ENCODE measurements at places on chromosomes 7 and 10. TPM values are rescaled to one million over a fixed set of nuclear protein-coding genes. Genes with fewer than 3 reads are reported as not detected.

- no peak for DNase-seq
These were observed 135.0 kb downstream of the MBL2 start for GRCh38 chr10:52637592-52637991.

Gene ZCWPW1
- polyA plus RNA-seq: 6.5 TPM

GRCh38 chr10:130786365-130786966 lies 525.1 kb downstream of the TCERG1L start:
- DNase-seq: no peak

GRCh38 chr7:7496311-7496710 lies 39.4 kb downstream of the COL28A1 start:
- no peak for DNase-seq

GRCh38 chr10:75410132-75411005 lies 8.8 kb upstream of the ZNF503 start:
- DNase-seq: peak; percentile 52

- no peak for DNase-seq
These were observed 85.8 kb downstream of the AGMO start for GRCh38 chr7:15475808-15476530.

Measured in muscle of arm (tissue), 14 donors.